ENCODE measurements at places on chromosomes 6 and 20.

DNA sequence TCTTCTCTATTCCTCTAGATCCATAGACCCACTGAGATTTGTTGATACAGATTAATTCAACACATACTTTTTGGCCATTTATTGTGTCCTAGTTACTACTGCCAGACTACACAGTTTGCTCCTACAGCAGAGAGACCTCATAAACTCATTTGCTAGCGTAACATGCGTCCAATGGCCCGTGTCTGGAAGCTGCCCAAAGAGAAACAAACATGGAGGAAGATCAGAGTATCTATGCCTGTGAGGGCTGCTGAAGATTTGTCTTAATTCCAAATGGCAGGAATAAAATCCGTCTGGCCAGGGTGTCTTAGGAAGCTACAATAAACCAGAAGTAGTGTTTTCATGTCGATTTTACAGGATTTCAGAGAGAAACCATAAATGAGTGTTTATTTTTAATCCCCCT is 214.7 kb downstream of the CLIC5 start:
- no peak for DNase-seq

DNA sequence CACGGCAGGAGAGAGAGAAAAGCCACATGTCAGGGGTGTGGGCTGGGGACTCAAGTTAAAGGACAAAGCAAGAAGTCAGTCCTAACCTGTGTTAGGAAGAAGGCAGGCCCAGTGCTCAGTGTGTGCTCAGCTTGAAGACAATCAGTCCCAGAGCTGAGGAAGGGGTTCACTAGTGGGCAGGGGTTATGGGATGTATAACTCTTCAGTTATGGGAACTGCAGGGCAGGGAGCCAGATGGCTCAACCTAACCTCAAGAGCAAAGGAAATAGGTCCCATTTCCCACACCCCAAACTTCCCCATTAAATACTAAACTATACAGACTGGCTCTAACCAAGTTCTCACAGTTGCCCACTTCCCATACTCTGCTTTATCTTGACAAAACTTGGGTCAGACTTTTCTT is 7.4 kb upstream of the SSTR4 start:
- no peak for DNase-seq

GRCh38 chr6:158706369-158706982 is 56.6 kb downstream of the SYTL3 start:
- peak; percentile 37 for DNase-seq

GRCh38 chr6:56949925-56950495 is 4.9 kb upstream of the BEND6 start:
- no peak for DNase-seq

DNA sequence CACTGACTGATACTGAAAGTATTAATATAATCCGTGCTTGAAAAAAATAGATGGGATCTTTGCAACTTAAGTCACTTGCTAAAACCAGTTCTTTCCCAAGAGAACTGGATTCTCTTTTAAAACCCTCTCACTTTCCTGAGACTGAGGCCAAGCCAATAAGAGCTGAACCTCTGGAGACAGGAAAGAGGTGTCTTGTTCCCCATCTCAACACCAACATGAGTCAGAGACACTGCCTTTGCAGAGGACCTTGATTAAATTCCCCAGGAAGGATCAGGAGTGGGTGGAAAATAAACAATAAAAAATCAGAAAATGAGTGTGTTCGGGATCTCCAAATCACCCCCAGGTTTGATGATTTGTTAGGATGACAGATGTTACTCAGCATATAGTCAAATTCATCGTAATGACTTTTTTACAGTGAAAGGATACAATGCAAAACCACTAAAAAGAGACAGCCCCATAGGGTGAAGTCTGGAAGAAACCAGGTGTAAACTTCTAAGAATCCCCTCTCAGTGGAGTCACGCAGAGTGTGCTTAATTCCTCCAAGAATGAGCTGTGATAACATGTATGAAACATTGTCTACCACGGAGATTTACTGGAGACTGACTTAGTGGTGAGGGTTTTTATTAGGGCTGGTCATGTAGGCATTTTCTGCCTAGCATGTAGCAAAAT is 122.8 kb upstream of the BEND3 start:
- DNase-seq: peak; percentile 4

DNA sequence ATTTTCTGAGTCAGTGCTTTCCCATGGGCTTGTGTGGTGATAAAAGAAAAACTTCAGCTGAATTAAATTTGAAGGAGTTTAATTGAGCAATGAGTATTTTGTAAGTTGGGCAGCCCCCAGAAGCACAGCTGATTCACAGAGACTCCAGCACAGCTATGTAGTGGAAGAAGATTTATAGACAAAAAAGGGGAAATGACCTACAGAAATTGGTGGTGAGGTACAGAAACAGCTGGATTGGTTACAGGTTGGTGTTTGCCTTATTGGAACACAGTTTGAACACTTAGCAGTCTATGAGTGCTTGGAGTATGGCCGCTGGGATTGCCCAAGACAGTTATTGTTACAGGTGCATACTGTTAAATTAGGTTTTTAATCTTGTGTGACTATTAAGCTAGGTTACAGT is 96.9 kb upstream of the PTPRK start:
- DNase-seq: no peak

DNA sequence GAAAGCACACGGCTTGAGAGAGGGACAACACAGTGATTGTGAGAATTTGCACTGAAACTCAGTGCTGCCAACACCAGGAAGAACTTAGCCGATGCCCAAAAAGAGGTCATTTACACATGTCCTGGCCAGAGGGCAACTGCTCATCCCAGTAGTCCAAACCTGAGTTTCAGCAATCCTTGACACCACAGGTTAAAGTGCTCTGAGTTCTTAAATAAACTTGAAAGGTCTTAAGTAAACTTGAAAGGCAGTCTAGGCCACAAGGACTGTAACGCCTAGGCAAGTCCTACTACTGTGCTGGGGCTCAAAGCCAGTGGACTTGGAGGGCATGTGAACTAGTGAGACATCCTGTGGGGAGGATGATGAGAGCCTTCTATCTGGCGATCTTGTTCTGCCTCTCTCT is 14.1 kb downstream of the SNX14 start:
- DNase-seq: no peak

- DNase-seq: no peak
These were observed 13.9 kb upstream of the CCDC167 start for GRCh38 chr6:37513576-37513975.

GRCh38 chr20:57385940-57386339 is 5.3 kb upstream of the RBM38 start:
- DNase-seq: no peak

DNA sequence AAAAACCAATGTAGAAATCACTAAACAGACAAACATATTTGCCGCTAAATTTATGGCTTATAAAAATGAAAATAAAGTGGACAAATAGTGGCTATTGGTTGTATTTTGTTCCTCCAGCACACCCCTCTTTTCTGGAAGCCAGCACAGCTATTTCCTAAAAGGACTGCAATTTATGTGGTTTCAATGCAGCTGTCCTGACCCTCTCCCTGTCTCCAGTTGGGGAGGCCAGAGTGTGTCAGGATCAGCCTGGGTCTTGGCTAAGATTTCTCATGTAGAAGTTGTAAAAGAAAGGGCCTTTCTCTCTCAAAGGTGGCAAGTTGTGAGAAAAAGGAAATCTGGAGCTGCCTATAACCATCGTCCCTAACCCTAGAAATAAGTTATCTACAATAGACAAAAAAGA is 165.6 kb downstream of the ALDH8A1 start:
- no peak for DNase-seq

DNA sequence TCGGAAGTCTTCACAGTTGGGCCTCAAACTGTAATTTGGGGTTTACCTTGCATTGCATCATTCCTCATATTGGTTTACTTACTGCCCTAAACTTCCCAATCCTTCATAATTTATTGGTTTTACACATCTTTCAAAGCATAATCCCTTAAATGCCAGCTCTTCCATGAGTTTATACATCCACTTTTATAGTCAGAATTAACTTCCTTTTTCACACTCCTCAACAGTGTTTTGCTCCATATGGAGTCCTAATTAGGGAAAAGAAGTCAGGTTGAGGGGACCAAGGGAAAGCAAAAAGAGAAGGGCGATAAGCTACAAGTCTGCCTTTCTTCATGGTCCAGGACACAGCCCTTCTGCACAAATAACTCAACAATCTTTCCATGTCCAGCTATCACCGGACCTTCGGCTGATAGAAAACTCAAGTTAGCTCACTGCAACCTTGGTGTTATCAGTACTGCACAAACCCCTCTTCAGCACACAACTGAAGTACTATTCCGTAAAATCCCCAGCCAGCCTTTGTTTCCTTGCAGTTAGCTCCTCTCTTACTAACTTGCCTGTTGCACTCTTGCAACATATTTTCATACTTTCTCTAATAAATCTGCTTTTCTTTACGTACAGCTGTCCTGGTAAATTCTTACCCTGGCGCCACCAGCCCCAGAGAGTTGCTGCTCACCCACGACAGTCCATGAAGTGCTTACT is 2.0 kb downstream of the EEF1E1 start:
- no peak for DNase-seq

DNA sequence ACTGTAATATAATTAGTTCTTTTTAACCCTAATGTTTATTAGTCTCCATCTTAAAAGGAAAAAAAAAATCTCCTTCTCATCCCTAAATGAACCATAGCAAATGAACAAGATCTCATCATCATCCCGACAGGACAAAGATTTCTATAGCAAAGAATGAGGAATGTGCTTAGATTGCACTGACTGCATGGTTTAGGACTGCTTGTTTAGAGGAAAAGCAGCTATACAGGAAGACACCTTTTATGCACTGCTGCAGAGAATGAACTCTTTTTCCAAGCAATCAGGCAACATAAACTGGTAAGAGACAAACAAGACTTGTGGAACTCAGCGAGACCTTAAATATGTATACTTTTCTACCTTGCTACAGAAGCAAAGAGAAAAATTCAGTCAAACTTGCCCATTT is 26.8 kb downstream of the CSNK2A1 start:
- DNase-seq: no peak

DNA sequence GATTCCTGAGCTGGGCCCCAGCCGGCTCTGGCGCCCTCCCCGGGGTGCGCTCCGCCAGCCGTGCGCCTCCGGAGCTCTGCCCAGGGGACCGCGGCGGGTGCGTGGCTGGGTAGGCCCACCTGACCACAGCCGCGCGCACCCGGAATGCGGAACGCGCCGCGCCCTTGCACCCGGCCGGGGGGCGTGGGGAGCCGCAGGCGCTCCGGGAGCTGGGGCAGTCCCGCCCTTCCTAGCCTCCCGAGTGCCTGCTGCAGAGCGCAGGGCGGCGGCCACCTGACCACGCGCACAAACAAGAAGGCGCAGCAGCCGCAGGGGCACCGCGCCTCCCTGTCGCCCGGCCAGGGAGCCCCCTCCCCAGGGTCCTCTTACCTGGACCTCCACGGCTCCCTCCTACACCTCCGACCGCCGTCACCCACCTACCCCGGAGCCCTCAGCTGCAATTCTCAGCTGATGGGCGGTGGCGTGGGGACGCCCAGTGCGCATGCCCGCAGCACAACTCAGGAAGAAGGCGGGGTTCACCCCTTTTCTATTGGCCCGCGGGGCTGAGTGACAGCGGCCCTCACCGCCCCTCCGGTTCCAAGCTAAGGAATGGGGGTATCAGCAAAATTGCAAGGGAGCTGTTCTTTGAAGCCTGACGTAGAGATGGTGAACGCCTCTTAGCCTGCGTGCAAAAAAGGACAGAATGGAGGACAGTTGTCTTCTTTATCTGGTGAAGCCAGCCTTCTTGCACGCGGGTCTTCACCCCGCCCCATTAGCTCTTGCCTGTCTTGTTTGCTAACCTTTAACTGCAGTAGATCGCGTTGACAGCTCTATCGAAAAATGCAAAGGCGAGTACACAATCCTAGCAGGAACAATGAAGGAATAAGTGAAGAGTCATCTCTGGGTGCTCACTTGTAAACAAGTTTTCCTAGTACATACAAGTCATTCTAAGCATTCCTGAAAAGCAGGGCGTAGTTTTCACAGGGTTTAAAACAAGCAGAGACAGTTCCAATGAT is at the start of gene STX7:
Gene STX7 (minus strand): TSS at position 479 of the 995 bp plus-strand sequence. CDS start 9,586 bp downstream, outside the sequence.
- DNase-seq: peak; percentile 88

GRCh38 chr20:47708953-47709833 is 76.1 kb downstream of the SULF2 start:
- DNase-seq: no peak

DNA sequence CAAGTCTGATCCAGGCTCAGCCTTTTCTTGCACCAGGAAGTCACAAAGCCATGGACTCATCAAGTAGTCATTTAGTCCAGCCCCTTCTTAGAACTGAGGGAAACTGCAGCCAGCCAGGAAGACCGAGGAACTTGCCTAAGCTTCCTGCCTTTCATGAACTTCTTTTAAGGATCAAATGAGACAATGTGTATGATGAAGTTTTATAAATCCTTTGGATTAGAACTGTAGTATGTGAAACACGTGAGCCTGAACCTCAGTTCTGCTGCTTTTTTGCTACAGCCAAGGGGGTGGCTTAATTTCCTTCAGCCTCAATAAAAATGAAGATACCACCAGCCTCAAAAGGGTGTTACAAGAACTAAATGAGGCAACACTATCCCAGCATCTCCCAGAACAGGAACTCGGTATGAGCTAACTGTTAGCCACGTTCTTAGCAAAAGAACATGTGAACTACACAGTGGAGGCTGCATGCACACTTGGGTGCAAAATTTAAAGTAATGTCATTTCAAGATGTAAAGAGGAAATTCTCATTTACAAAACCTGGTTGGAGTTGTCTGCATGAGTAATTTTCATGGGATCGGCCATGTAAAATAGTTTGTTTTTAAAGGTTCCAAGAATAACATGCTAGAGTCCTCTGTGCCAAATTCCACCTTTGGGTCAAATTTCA is 76.0 kb upstream of the TBC1D7 start:
- peak; percentile 55 for DNase-seq

GRCh38 chr6:139679516-139680179 is 305.2 kb upstream of the CITED2 start:
- peak; percentile 18 for DNase-seq

- no peak for DNase-seq
These were observed 82.2 kb upstream of the SLC2A12 start for GRCh38 chr6:134134654-134135053.

GRCh38 chr6:73285674-73286283 is 22.8 kb upstream of the KHDC1 start:
- DNase-seq: peak; percentile 53

GRCh38 chr6:33728438-33728837 is 16.9 kb upstream of the UQCC2 start:
- DNase-seq: no peak

DNA sequence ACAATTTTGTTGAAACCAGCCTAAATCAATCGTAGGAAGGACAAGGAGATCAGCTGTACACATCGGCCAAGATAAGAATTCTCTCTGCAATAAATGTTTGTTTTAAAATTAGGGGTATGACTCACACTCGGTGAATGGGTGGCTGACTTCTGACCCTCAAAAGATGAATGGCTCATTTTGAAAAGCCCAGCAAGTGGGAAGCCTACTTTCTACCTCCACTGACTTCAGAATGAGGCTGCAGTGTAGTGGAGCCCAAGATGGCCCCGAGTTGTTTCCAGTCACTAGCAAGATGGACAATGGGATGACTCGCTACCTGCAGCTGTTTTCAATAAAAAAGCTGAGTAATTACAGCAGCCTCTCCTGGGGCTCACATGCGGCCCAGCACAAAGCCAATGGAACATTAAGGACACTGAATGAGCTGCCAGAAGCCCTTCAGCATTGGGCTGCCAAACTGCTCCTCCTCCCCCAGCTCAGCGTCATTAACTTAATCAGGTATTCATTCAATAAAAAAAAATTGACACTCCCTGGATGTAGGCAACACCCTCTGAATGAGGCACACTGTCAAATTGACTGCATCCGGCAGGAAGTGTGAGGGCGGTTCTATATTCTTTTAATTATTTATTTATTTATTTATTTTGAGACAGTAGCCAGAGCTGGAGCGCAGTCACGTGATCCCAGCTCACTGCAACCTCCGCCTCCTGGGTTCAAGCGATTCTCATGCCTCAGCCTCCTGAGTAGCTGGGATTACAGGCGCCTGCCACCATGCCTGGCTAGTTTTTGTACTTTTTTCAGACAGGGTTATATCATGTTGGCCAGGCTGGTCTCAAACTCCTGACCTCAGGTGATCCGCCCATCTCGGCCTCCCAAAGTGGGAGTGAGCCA is 107.3 kb downstream of the GMPR start:
- peak; percentile 96 for DNase-seq
